ENCODE measurements at places on chromosomes 2 and 18.

- no peak for DNase-seq
Measured at GRCh38 chr18:8816816-8817215, 111.5 kb downstream of the MTCL1 start.

GRCh38 chr2:178870703-178871102 lies 63.5 kb upstream of the TTN start:
- no peak for DNase-seq

DNA sequence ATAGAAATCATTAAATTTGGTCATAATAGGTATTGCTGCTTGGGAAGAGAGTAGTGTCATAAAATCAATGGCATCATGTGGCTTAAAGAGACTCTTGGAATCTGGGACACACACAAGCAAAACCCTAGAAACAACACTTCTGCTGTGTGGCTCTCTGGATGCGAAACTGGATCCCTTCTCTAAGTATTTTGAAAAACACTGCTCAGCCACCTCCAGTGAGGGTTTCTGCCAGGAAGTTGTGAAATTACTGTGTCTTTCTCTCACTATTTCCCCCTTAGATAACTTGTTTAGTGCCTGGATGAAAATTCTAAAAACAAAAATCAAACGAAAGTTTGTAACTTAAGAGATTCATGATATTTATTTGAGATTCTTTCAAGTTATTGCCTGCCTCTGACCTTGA lies 163.8 kb downstream of the RHBDD1 start:
- DNase-seq: no peak

GRCh38 chr18:76503649-76504386 lies 8.8 kb upstream of the ZNF516 start:
- DNase-seq: no peak

DNA sequence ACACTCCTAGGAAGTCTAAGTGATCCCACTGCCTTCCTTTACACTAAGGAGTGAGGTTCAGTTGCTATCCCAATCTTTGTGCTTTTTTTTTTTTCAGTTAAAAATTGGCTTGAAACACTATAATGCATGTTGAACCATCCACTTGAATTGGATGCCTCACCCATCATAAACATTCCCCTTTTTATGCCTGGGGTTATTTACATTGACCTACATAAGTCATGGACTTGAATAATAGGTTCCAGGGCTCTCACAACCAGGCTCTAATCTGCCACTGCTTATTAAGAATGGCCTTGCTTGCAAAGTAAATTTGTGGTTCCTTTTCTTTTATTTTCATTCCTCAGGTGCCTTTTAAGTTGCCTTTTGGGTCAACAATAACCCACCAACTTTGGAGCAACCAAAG lies 236.1 kb upstream of the MEIS1 start:
- no peak for DNase-seq

- no peak for DNase-seq
Measured at GRCh38 chr2:222949690-222950323, 89.0 kb downstream of the ACSL3 start.

GRCh38 chr2:128780434-128781080 lies 461.9 kb upstream of the HS6ST1 start:
- no peak for DNase-seq

GRCh38 chr2:241505086-241505780 lies 3.2 kb downstream of the STK25 start:
- DNase-seq: no peak

GRCh38 chr2:128320906-128321771 lies 2.5 kb upstream of the HS6ST1 start:
- no peak for DNase-seq

DNA sequence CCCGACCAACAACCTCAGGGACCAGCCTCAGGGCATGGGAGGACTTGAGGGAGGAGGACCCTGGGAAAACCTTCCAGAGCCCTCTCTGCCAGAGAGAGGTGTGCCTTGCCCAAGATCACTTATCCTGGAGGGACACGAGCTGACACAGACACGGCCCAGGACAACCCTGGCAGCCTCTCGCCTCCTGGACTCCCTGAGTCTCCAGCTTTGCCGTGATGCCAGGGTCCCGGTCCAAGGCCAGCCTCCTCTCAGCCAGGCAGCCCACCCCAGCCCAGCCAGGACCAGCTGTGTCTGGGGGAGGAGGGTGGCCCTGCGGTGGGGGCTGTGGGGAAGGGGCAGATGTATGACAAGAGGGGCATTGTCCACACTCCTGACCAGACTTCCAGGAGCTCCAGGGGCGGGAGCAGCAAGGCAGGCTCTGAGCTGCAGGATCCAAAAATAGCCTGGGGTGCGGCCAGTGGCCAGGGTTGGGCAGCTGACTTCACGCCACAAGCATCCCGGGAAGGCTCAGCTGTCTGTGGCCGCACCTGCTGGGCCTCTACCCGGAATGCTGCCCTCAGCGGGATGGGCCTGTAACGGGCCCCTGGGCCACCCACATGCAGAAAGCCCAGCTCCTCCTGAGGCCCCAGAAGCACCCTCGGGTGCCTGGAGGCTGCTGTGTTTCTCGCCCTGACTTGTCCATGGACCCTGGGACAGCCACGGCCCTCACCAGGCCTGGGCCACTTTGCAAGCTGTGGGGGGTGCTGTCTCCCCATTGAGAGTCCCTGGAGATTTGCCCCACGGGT lies 65.5 kb upstream of the GPC1 start:
- peak; percentile 70 for DNase-seq

DNA sequence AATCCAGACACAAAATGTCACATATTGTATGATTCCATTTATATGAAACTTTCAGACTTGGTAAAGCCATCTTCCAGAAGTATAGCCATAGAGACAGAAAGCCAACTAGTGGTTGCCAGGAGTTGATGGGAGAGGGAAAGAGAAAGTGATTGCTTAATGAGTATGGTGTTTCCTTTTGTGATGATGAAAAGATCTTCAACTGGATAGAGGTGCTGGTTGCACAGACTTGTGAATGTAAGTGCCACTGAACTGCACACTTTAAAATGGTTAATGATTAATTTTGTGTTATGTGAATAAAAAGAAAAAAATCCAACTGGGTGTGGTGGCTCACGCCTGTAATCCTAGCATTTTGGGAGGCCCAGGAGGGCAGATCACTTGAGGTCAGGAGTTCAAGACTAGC lies 135.3 kb upstream of the SLC1A4 start:
- no peak for DNase-seq

GRCh38 chr18:76997951-76998808 lies 134.4 kb downstream of the MBP start:
- DNase-seq: no peak

- no peak for DNase-seq
Measured at GRCh38 chr2:25806941-25807340, 71.3 kb downstream of the ASXL2 start.

DNA sequence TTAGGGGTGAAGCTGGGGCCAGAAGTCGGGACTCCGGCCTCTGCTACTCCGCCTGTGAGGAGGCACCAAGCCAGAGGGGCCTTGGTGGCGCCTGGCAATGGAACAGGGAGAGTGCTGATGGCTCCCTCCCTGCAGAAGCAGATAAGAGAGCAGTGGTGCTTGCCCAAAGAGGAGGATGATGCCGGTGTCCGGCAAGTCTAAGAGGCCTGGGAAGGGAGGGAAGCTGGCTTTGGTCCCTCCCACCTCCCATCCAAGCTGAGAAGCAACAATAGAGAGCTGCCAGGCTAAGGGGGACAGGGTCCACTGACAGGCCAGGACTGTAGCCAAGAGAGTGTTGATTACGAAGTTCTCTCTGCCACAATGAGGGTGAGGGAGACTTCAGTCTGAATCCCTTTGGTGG lies 479.5 kb downstream of the TNS1 start:
- no peak for DNase-seq

DNA sequence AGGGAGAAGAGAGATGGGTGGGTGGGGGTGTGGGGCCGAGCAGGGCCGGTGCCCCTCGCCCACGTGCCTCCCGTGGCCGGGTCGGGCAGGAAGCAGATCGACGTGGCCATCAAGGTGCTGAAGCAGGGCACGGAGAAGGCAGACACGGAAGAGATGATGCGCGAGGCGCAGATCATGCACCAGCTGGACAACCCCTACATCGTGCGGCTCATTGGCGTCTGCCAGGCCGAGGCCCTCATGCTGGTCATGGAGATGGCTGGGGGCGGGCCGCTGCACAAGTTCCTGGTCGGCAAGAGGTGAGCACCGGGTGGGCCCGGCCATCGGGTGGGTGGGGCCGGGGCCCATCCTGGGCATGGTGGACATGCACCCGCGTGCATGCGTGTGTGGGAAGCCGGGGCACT lies 21.8 kb downstream of the ZAP70 start:
- DNase-seq: no peak

DNA sequence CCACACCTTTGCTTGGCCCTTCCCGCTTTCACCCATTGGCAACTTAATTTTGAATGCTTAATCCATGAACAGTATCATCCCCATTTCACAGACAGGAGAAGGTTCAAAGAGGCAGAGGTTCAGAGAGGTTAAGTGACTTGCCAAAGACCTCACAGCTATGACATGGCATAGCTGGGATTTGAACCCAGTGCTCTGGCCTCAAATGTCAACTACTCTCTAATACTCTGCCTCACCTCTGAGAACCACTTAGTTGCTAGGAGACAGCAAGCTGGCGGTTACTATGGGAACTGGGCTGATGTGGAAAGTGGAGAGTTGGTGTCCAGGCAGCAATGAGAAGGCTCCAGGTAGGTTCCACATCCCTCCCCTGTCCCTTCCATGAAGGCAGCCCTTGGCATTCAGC lies 15.8 kb upstream of the PRSS56 start:
- no peak for DNase-seq

DNA sequence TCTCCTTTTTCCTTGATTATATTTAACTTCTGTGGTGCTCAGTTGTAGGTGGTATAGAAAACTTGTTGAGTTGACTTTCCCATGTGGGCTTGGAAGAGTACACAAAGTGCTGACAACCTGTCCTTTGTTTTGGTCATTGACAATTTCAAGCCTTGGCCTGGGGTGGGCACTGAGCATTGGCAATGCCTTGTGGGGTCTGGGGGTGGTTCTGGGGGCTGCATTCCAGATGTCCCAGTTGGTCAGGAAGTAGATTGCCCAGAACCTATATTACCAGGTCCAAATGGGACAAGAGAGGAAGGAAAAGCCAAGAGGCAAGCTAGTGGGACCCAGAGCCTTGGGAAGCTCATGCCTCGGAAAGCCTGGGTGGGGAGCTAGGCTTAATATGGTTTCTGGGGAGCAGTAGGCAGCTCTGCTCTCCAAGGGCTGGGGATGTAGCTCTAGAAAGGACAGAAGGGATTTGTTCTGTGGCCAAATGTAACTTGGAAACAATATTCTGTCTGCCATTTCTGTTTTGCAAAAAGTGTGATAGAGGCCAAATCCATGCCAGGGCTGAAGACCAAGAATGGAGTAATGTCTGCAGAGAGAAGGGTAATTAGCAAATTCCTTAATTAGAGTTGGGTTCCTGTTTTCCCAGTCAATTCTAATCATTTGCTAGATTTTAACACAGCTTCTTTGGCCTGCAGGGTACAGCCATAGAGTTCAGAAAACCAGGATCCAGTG lies 87.4 kb downstream of the SLC4A3 start:
- no peak for DNase-seq

DNA sequence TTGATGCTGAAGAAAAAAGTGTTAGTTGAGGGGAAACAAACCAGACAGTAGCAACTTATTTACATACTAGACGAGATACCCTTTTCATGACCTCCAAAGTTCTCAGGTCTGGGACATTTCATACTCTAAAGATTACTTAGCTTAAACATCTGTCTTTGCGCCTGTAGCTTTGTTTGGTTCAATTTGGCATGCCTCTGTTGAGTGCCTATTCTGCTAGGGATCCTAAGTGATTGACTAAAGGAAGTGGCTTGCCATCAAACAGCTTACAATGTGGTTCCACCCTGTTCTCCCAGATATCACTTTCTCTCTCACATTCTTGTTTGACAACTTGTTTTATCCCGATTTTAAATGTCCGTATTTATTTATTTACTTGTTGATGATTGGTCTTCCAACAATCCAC lies 488.8 kb downstream of the PARD3B start:
- no peak for DNase-seq

DNA sequence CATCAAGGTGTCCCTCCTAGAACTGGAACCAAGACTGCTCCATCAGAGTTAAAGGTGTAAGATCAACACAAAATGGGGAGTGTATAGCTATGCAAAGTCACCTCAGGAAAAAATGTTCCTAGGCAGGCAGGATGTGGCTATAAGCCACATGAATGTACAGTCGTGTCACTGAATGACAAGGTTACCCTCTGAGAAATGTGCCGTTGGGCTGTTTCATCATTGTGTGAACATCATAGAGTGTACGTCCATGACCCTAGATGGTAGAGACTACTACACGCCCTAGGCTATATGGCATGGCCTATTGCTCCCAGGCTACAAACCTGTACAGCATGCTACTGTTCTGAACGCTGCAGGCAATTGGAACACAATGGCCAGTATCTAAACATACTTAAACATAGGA lies 24.5 kb downstream of the TYMS start:
- no peak for DNase-seq

GRCh38 chr2:136468799-136469369 lies 296.5 kb upstream of the THSD7B start:
- DNase-seq: no peak

GRCh38 chr2:17229414-17229813 lies 288.8 kb downstream of the RAD51AP2 start:
- no peak for DNase-seq

DNA sequence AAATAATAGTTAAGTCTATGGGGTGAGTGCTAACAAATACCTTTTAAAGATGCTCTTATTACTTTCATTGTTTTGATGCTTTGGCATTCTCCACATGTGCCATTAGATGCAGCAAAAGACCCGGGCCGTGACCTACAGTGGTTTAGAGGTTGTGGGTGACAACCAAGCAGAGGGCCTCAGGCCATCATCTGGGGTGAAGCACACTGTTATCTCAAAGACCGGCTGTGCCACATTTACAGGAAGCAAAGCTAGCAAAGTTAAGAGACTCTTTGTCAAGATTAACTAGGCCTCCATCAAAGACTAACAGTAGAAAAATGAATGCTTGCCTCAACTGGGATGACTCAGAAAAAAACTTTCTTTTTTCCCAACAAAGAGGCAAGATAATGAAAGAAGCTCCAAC lies 695.3 kb downstream of the SATB2 start:
- no peak for DNase-seq

DNA sequence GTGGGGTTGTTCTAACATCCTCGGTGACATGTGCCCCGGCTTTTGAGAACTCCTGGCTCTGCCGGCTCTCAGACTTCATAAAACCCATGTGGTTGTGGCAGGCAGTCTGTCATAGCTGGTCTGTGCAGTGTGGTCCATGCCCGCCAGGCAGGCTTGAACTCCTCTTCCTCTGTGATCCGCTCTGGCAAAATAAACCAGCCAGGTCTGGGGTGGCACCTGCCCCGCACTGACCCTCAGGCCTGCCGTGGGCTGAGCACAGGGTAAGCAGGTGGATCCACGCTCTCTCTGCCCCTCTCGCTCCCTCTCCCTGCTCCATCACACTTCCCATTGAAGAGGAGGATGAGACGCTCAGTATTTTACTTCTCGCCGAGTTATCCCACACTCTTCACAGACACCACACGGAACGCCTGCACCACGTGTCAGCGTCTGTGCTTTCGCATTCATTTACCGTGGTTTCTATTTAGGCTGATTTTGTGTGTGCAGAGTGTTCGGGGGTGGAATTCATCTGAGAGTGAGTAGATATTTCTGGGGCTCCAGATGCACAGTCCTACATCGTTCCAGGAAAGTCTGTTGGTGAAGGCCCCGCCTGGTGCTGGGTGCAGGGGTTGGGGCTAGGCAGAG lies 56.4 kb downstream of the RTP5 start:
- DNase-seq: no peak

All from skeletal muscle cell (primary cell).